ENCODE measurements at places on chromosomes 7 and 10.

DNA sequence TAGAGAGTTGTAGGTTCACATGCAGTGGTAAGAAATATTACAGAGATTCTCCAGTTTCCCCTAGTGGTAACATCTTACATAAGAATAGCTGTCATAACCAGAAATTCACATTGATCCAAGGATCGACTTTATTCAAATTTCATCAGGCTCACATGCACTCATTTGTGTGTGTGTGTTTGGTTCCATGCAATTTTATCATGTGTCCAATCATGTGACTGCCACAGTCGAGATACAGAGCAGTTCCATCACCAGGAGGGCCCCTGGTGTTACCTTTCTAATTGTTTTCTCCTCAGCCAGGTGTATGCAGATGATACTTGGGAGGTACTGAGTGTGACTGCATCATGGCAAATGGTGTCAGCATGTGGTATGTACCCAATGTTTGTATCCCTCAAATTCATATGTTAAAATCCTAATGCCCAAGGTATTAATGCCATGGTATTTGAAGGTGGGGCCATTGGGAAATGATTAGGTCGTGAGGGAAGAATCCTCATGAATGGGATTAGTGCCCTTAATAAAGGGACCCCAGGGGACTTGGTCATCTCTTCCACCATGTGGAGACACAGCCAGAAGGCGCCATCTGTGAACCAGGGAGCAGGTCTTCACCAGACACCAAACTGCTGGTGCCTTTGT, 126.3 kb downstream of the CXCL12 start:
- no peak for DNase-seq

DNA sequence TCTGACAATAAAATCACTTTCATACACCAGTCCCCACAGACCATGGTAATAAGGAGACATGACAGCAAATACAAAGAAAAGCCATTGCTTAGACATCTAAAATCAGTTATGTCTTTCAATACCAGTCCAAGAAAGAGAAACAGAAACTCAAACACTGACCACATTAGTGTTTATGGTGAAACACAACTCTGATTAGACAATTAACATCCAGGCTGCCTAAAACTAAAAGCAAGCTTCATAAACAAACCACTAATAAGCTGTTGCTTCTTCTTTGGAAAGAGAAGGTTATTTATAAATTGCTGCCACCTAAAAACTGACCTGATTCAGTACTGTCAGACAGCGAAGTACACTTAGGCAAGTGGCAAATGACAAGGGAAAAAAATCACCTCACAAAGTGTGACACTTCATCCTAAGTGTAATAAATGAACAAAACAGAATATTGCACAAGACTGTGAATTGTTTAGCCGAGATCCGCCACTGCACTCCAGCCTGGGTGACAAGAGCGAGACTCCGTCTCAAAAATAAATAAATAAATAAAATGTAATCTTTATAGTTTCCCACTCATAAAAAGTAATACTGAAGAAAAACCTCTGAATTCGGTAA, 277.4 kb downstream of the PARD3 start:
- no peak for DNase-seq

DNA sequence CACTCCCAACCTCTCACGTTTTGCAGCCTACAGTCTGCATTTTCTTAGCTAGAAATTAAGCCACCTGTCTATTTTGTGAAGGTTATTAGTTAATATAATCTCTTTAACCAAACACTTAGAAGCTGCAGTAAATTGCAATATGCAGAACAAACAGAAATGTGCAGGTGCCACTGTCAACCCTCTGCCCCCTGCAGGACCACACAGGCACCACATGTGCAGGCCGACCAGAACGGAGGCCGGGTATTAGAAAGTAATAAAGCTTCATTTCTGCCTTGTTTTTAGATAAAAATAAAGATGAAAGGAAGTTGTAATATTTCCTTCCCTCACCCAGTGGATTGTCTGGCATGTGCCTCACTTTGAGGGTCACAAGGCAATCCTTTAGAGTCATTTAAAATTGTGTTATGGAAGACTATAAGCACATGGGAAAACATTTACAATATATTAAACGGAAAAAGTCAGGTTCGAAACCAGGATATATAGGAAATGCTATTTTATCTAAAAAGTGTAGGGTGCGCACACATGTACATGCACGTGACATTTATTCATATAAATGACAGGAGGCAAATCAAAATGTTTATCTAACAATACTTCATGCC, 158.2 kb downstream of the ARHGAP12 start:
- DNase-seq = peak; percentile 51

DNA sequence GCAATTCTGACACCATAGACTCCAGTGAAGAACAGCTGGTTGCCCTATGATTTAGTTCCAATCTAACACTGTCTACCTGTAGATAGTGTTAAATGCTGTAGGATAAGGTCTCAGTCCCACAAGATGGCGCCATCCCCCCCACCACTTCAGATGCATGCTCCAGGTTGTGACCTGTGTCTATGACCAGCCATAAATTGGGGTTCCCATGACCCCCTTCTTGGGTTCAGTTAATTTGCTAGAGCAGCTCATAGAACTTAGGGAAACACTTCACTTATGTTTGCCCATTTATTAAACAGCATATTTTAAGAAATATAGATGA, 13.1 kb downstream of the CCSER2 start:
- DNase-seq = no peak

DNA sequence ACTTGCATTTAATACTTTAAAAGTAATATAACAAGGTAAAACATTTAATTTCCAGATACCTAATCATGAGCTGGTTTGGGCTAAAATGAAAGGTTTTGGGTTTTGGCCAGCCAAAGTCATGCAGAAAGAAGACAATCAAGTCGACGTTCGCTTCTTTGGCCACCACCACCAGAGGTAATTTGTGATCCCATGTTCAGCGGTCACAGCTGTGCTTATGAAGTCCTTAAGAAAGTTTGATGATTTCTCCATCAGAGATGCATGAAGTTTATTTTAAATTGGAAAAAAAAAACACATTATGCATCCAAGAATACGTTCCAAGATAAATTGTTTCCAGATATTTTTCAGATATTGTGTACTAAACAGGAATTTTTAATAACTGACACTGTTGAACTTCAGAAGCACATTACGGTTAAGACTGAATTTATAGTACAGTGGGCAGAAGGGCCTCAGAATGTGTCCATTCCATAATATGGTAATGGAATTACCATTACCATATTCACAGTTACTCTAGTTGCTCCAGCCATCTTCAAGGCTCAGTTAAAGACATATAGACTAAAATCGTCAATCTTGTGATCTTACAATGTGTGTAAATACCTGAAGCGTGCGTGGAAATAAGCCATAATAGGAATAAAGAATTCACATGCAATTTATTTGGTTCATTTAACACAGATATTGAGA, 106.8 kb downstream of the ZMYND11 start:
- no peak for DNase-seq

GRCh38 chr7:95916573-95917297, 144.4 kb downstream of the DYNC1I1 start:
- DNase-seq = peak; percentile 70

GRCh38 chr7:150734254-150734653, 3.0 kb upstream of the GIMAP5 start:
- DNase-seq = no peak

- no peak for DNase-seq
These were observed at the start of gene AKR1D1 for GRCh38 chr7:138076196-138076595. TSS of gene AKR1D1 (plus strand) at chr7:138076459. CDS start at chr7:138076519, 60 bp downstream.

GRCh38 chr7:39299695-39300094, 266.5 kb upstream of the YAE1 start:
- no peak for DNase-seq

DNA sequence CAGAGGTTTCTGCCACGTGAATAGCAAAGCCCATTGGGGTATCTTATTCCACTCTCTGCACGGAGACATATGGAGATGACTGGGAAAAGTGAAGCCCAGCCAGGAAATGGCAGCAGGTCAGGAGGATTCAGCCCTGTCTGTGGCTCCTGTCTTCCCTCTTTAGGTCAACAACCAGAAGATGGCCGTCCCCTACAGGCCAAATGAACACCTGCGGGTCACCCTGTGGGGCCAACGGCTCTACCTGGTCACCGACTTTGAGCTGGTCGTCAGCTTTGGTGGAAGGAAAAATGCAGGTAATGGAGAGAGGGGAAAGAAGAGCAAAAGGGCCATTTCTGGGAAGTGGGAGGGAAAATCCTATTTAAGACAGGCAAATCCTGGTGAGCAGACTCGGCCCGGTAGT, 38.3 kb downstream of the EPHB4 start:
- DNase-seq = no peak

GRCh38 chr10:106301146-106301545, 863.4 kb downstream of the SORCS1 start:
- no peak for DNase-seq

- DNase-seq = peak; percentile 36
These were observed 84.8 kb upstream of the COL13A1 start for GRCh38 chr10:69716711-69717560.

DNA sequence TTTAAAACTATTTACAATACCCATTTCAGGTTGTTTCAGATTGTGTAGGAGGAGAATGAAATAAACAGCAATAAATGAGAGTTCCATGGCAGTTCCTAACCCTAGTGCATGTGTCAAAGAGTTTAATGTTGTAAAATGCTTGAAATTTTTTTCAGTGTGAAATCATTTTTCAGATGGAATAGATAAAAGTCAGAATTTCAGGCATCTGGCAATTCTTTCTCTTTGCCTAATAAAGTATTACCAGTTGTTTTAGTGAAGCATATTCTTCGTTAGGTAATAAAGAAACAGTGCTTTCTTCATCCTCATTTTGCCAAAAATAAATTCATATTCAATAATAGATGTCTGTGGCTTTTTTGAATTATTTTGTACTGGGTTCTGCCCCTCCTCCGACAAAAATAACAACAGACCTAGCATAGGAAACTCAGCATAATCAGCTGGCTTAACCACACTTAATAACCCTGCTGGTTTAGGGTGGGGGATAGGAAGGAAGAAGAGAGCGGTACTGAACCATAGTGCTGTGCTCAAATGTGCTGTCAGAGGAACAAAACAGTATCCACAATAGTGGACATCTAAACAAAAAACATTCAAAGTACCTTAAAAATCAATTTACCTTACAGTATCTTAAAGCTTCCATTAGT, 39.1 kb downstream of the MINDY3 start:
- DNase-seq = no peak

- DNase-seq = no peak
These were observed 61.2 kb upstream of the ARHGAP21 start for GRCh38 chr10:24784923-24785322.

- no peak for DNase-seq
These were observed 199.8 kb downstream of the EBF3 start for GRCh38 chr10:129764011-129764900.

DNA sequence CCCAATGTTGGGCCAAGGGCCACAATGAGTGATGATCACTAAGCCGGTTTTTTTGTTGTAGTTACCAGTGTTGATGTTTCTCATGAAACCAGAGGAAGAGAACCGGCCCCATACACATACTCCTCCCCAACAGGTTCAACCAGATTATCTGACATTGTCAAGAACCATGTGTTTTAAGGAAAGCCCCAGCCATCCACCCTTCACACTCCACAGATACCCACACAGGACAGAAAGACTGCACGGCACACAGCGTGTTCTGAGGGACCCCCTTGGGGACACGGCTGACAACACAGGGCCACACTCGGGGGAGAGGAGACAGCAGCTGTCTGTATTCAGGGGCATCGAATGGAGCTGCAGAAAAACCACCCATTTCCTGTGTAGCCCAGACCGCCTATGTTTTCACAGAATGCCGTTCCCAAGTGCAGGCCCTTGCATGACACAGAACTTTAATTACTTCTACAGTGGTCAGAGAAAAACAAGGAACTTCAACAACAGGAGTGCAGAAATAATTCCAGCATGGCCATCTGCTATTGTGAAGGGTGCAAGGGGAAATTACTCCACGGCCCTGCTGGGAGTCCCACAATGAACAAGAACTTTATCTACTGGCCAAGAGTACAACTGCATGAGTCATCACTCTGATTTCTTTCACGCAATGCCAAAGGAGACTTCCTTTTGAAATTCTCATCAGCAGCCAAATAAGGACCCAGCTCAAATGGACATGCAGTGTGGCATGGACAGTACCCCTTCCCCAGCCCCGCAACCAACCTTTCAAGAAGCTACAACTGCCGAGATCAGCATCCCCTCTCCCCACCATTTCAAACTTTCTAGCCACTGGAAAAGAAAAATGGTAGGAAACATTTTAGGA, 2.3 kb downstream of the KLF6 start:
- peak; percentile 85 for DNase-seq

- DNase-seq = no peak
These were observed 99.6 kb downstream of the NRP1 start for GRCh38 chr10:33234831-33235237.

DNA sequence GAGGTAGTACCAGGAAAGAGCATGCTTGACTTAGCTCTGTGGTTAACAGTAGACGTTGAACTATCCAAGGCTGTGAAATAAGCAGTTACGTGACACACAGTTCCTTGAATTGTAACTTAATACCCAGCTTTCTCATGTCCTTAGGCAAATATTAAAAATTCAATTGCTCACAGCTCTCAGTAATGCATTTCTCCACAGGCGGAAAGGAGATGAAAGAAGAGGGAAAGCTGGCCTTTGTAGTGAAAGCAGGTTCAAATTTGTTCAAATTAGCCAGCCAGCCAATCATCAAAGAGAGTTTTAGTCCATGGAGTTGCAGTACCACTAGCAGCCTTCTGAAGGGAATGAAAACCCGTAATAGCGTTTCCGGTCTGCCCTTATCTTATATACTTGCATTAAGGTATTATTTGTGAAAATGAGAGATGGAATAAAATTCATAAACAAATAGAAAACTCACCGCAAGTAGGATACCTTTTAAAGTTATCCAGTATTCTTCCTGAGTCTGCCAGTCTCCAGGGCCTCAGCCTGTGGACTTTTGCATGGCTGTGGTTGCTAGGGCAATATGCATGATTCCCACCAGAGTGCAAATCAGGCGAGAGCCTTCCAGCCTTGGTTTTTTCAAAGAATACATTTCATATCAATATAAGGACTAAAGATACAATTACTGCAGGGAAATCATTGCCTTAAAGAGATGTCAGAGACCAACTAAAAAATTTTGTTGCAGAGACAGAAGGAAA, 795.5 kb downstream of the TNS3 start:
- DNase-seq = no peak

DNA sequence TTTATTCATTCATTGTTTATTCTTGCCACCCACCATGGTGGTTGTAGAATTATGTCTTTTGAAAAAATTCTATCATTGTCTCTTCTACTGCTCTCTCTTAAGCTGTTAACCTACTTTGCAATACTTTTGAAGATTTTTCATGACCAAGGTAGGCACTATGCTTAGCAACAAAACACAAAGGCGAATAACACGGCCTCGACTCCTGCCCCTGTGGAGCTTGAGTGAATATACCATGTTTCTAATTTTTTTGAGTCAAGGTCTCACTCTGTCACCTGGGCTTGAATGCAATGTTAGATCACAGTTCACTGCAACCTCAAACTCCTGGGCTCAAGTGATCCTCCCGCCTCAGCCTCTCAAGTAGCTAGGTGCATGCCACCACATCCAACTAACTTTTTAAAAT, 39.4 kb downstream of the APBB1IP start:
- DNase-seq = no peak
